Stimulated activated CD8-positive, alpha-beta memory T cell treated with anti-CD3 and anti-CD28 coated beads, Interleukin-2, amount 100 ng/mL, for 48 hours (primary cell): ENCODE measurements at places on chromosomes 7 and 10.

GRCh38 chr7:140591180-140591902 lies 49.3 kb downstream of the DENND2A start:
- no peak for DNase-seq

- DNase-seq, result no peak
Observed at GRCh38 chr10:3098689-3099088, 31.3 kb downstream of the PFKP start.

GRCh38 chr7:155871211-155871610 lies 58.9 kb upstream of the SHH start:
- DNase-seq, result no peak

- no peak for DNase-seq
Observed at GRCh38 chr10:636016-636730, 53.3 kb downstream of the DIP2C start.

DNA sequence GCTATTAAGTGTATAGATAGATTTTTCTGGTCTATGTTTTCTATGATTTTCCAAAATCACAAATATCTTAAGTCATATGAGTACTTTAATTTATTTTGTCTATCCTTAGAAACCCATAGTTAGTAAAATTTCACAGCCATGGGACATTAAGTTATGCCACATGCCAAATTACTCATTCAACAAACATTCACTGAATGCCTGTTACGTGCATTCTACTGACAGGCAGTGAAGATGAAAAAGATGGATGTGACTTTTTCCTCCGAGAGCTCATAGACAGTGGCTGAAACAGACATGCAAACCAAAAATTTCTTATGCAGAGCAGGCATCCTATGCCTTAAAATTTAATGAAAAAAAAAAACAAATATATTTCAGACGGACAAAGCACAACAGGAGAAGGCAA lies 84.9 kb downstream of the CHRM2 start:
- DNase-seq, result no peak

DNA sequence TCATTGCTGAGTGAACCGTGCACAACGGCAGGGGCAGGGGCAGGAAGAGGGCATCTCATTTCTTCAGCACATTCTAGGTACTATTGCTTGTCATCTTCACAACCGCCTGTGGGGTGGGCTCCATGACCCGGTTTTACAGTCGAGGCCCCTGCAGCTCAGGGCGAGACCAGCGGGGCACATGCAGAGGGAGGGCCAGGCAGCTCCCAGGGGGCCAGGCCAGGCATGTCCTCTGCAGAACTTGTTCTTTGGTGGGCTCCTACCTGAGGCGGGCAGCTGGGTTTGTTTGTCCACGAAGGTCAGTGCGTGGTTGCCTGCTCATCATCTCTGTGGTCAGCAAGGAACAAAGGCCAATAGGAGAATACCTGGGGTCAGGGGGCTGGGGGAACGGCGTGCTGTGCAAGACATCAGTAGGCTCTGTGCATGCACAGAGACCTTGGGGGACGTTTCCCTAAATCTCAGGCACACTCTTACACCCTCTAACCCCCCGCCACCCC lies 75.1 kb upstream of the LEP start:
- no peak for DNase-seq

DNA sequence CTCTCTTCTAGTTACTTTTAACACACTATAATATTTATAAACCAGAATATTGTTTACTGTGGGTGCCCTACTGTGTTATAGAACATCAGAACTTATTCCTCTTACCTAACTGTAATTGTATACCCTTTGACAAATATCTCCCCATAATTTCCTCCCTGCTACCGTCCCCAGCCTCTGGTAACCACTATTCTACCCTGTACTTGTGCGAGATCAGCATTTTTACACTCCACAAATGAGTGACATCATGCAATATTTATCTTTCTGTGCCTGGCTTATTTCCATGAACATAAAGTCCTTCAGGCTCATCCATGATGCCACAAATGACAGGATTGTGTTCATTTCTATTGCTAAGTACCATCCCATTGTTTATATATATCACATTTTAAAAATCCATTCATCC lies 139.8 kb upstream of the RSU1 start:
- no peak for DNase-seq

- no peak for DNase-seq
Observed at GRCh38 chr7:135380351-135380750, 129.6 kb downstream of the CNOT4 start.

GRCh38 chr10:71453186-71453585 lies 56.5 kb downstream of the CDH23 start:
- no peak for DNase-seq

DNA sequence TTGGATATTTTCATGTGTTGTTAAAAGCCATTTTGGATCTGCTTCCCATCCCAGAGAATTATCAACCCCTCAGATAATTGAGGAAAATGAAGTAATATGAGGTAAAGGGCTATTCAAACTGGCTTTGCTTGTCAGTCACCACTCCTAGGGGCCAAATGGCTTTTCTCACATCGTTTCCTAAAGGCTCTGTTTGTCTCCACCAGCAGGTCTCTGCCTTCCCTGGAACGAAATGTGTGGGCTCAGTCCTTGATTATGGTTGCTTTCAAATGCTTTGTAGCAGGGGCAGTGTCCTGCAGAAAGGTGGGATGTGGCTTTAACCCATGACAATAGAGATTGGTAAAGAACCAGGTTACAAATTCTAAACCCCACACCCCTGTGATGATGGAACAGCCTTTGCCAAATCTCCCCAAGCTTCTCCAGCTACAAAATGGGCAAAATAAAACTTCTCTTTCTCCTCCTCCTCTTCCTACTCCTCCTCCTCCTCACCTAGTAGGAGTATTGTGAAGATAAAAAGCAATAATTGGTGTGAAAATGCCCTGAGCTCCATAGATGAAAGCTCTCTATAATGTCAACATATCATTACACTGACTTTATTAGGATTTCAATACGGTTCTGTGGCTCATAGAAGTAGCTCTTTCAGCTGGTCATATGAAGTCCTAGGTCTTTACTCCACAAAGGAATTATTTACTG lies 127.6 kb downstream of the CHN2 start:
- no peak for DNase-seq

- no peak for DNase-seq
Observed at GRCh38 chr10:124318811-124319210, 99.9 kb downstream of the OAT start.

DNA sequence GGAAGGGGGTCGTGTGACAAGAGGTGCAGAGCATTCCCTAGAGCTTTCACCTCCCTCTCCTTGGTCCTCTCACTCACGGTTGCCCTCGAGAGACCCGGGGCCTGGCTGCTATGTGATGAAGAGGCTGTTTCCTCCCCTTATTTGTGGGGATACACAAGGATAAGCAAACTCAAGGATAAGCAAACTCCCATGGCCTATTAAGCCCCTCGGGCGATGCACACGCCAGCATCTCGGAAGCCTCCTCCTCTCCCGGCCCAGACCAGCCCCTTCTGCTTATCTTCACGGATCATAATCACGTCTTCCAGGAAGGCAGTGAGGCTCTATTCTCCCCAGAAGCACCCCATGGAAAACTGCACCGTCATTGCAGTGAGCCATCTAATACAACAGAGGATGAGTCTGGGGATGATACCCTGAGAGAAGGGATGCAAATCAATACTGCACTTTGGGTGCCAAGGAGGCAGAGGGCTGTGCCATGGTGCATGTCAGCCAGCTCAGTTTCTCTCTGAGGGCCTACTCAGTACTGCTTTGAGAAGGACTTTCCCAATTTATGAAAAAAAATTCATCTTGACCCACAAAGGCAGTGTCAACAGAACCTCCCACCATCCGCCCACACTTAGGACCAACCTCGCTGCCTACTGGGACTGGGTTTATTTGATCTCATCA lies 22.2 kb downstream of the TMEM273 start:
- no peak for DNase-seq

- DNase-seq, result no peak
Observed at GRCh38 chr7:39285256-39285655, 280.9 kb upstream of the YAE1 start.

DNA sequence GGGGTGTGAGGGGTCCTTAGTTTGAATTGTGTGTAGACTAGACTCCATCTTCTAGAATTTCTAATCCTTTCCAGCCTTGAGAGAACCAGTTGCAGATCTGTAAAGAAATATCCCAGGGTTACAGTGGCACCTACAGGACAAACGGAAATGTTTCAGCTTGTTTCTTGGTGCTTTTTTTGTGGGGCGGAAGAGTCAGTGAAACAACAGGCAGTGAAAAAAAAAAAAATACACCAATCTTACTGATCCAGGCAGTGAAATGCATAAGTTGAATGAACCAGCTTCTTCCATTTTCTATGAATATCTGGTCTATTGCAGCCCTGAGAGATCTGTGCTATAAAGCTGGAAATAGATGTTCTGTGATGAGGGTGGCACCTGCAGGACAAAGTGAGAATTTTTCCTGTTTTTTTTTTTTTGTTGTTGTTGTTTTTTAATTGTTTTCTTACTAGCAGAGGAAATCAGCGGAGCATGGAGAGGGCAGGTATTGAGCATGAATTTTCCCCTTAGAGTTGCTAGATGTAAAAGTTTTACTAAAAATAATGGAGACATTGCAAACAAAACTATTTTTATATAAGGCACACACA lies 81.9 kb upstream of the DYNC1I1 start:
- no peak for DNase-seq

DNA sequence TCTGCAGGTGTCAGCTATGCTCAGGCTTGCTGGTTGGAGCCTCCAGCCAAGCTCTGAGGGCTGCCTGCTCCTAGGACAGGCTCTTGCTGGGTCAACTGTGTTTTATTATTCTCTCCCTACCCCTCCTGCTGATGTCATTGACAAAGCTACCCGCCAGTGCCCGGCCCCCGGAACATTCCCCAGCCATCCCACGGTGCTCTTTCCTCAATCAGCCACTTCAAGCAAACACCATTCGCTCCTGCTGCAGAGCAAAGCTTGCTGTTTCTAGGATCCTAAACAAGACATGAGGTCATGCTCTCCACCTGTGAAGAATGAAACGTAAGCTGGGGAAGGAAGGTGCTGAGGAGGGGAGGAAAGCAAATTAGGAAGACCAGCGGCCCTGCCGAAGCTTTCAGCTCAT lies 2.1 kb upstream of the C10orf71 start:
- no peak for DNase-seq

GRCh38 chr7:98745722-98746318 lies 124.0 kb downstream of the TMEM130 start:
- peak; percentile 65 for DNase-seq

- DNase-seq, result no peak
Observed at GRCh38 chr7:142833174-142834048, 21.5 kb upstream of the EPHB6 start.

GRCh38 chr10:100129424-100129823 lies 47.8 kb upstream of the CPN1 start:
- DNase-seq, result no peak

GRCh38 chr7:20825555-20825954 lies 38.9 kb upstream of the SP8 start:
- no peak for DNase-seq

GRCh38 chr10:12177642-12178041 lies 18.0 kb downstream of the NUDT5 start:
- DNase-seq, result no peak

DNA sequence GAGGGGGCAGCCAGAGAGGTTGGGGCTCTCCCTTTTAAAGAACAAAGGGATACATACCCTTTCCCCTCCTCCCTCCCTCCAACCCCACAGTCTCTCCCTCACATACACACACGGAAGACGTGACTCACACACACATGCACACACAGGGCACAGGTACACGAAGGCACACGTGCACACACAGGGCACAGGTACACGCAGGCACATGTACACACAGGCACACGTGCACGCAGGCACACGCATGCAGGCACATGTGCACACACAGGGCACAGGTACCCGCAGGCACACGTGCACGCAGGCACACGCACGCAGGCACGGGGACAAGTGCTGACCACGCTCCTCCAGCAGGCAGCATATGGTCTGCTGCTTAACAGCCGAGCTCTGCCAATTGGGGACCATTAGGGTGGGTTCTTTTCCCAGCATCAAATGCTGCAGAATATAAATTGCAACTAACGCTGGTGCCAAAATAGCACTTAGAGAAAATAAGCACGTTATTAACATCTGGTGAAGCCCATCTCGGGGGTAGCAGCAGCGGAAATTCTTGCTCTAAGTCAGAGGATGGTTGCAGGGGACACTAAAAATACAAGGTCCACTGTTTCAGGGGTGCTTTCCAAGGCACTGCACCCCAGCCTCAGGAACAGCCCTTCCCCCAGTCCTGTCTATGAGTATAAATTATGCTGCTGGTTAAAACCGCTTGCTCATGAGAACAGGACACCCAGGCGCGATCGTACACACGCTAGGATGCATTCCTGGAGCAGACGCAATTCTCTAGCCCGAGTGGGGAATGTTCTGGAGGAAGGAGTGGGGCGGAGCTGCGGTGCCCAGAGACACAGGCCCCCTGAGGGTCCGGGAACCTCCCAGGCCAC lies 55.2 kb upstream of the TNRC18 start:
- no peak for DNase-seq

- no peak for DNase-seq
Observed at GRCh38 chr7:38973760-38974159, 3.9 kb upstream of the POU6F2 start.

GRCh38 chr7:19932549-19933249 lies 159.3 kb upstream of the TMEM196 start:
- DNase-seq, result no peak

- DNase-seq, result no peak
Observed at GRCh38 chr10:122462533-122463465, 1.4 kb downstream of the HTRA1 start.

DNA sequence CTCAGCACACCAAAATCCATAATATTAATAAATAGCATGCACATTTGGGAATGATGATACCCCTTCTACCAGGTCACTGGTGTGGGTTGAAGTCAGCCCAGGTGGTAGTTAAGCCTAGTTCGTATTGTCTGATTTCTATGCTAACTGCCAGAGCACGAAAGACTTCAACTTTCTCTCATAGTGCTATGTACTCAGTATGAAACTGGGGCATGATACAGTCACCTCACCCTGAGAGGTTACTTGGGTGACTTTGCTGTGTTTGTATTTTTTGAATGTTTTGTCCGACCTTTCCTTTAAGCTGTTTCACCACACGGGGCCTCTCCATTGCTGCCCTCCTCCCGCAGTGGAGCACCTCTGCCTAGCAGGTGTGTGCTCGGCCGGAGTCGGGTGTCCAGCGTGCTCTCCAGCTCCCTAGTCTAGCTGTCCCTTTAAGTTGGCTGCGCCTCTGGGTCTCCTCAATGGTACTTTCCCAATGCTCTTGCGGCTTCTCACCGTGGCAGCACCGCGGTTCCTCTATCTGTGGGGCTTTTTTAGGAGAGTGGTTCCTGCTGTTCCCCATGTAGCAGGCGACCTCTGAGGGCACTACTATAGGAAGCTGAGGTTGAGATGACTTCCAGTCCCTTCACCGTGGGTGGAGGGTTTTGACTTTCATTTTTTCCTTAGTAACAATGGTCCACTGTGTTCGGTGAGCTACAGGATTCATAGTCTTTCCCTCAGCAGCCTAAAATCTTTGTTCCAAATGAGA lies 524.0 kb upstream of the PFKP start:
- no peak for DNase-seq

DNA sequence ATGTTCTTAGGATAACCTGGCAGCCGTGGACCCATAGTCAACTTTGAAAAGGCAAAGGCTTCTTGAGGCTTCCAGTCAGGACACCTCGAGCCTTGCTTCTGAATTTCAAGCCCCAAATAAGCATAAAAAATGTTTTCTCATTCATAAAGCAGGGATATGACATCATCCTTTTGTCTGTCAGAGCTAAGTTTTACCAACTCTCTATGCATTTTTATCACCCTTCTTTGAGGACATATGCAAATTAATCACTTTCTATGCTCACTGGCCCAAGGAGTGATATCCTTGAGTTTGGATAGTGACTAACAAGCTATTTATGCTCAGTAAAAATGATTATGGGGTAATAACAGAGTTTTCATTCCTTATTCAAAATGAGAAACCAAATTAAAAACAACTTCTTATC lies 159.4 kb downstream of the ANLN start:
- no peak for DNase-seq

- no peak for DNase-seq
Observed at GRCh38 chr7:41134300-41135255, 568.3 kb downstream of the INHBA start.
